ENCODE measurements at places on chromosomes 5 and 9.

GRCh38 chr5:81207009-81207408 is 26.1 kb upstream of the CKMT2 start:
- no peak for DNase-seq

- DNase-seq = no peak
These were observed 680.6 kb downstream of the SEMA5A start for GRCh38 chr5:8865266-8865665.

- DNase-seq = peak; percentile 95
These were observed at the start of gene ACER2 for GRCh38 chr9:19408693-19409400. ACER2 (plus strand) TSS chr9:19409009; CDS start chr9:19409085, 76 bp downstream.

- no peak for DNase-seq
These were observed 93.6 kb downstream of the NR3C1 start for GRCh38 chr5:143309661-143310431.

DNA sequence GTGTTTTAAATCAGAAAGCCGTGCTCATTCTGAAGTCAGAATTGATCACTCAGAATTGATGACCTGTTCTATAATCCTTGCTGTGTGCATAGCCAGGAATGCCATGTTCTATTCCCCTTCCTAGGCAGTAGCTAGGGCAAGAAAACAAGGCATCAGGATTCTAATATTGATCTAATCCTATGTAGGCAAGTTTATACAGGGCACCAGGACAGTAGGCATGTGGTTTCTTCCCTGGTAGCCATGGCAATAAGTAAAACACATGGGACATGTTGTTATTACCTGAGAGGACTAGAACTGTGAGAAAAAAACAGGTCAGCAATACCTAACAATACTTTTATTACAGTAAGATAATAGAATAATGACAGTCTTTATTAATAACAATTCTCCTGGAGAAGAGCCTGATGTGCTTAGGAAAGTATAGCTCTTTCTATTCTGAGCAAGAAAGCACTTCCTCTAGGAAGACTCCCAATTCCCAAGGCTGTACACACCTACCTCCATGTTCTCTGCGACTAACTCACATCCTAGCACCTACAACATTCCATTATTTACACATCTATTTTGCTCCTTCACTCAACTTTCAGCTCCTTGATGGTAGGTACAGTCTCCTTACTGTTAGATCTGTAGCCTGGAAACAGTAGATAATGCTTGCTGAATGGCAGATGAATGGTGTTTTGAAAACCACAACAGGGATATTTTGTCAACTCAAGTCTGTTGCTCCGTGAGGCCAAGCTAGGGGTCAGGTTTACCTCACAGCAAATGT is 70.8 kb downstream of the STX17 start:
- DNase-seq = no peak

- DNase-seq = no peak
These were observed 447.7 kb downstream of the KIF4B start for GRCh38 chr5:155461304-155461703.

DNA sequence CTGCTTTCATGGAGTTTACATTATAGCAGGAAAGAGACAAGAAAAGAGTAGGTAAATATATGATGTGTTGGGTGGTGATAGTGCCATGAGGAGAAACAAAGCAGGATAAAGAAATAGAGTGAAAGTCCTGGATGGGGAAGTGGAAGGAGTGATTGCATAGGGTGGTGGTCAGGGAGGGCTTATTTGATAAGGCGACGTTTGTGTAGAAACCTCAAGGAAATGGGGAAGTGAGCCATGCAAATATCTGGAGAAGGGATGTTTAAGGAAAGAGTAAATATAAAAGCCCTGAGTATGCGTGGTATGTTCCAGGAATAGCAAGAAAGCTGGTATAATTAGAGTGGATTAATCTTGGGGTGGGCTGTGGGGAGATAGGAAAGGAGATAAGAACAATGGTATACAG is 134.7 kb upstream of the SV2C start:
- DNase-seq = no peak
